ENCODE measurements at places on chromosomes 1 and 21.

DNA sequence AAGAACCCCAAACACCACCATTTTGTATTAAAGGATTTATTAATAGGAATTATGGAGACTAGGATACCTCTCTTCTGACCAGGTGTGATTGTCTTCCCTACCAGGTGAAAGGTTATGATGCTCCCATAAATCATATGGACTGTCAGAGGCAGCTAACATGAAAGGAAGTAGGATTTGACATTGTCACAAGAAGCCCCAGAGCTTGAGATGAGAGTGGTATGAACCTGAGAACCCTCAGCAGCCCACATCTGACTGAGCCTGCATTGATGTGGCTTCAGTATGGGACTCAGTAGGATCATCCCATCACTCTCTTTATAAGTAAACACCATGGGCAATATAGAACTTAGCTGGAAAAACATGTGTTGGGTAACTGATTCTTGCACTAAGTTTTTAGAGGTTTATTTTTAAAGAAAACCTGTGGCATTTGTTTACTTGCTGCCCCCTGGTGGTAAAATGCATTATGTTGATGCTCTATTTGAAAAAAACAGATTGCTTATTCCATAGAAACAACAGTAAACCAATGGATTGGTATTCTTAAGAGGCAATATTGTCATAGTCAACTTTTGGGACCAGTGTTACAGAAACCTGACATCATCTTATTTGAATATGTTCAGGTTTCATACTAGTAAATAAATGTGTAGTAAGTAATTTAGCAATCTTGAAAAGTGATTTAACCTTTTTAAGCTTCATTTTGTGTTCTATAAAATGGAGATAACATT is 16.6 kb upstream of the CACYBP start:
- peak; percentile 28 for DNase-seq

DNA sequence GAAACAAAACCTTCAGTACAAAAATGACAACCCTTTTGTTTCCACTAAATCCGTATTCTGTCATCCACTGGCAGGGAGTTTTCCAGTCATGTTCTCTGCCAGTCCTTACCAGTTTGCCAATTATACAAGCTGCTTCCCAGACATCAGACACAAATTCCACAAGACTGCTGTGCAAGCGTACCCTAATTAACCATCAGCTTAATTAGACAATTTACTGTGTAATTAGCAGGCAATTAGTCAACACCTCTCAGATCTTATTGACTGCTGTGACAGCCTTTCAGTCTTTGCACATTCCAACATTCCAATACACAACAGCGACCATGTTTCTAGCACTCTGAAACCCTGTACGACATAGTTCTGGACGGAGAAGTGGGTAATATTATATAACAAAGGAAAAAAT is 420.1 kb downstream of the DPYD start:
- no peak for DNase-seq

- DNase-seq: no peak
Observed at GRCh38 chr1:173134800-173135199, 72.3 kb downstream of the TNFSF4 start.

- DNase-seq: no peak
Observed at GRCh38 chr1:63320022-63320721, 2.2 kb upstream of the FOXD3 start.

DNA sequence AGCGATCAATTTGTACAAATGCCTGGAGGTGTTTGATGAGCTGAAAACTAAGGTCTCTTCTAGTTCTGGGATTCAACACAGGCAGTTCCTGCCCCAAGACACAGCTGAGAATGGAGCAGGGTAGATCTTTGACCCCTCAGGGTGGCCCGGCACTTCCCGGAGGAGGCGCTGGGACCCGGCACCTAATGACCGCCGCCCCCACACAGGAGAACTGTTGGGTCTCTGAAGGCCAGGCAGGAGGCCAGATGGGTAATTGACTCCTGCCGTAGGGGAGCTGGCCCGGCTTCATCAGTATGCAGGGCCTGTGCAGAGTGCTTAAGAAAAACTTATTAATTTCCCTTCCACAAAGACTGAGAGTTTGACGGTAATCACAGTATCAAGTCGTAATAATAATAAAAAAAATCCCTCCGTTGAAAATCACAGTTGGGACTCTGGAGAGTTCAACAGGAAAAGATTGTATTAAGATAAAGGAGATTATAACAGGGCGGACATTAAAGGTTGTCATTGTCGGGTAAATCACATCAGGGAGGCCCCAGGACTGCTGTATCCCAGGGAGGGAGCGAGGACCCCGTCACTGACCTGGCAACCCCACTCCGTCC is 51.7 kb downstream of the UBIAD1 start:
- DNase-seq: no peak

DNA sequence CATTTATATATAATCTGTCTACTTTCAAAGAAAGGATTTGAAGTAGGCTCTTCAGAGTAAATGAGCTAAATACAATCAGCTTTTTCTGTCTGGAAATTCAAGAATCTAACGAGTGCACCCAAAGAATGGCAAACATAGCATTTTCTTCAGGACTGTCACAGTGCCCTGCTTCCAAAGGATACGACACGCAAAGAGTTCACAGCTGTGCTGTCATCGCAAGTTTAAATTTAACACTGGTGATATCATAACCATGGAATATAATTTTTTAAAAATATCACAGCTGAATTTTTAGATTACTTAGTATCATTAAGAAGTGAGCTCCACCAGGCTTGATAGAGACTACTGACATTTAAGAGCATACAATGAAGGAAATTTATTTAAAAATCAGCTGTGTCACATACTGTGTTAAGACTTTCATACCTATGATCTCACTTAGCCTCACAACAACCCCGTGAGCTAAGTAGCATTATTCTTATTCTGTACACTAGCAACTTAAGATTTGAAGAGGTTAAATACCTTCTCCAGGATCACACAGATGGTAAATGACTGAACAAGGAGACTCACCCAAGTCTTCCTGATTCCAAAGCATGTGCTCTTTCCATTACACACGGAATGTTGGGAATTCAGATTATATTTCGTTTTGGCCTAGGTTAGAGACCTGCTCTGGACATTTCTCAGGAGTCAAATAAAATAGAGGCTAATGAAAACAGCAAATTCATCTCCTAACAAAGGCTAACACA is 46.2 kb upstream of the PRRX1 start:
- no peak for DNase-seq

GRCh38 chr1:35847935-35848565 is 35.0 kb upstream of the AGO1 start:
- no peak for DNase-seq

DNA sequence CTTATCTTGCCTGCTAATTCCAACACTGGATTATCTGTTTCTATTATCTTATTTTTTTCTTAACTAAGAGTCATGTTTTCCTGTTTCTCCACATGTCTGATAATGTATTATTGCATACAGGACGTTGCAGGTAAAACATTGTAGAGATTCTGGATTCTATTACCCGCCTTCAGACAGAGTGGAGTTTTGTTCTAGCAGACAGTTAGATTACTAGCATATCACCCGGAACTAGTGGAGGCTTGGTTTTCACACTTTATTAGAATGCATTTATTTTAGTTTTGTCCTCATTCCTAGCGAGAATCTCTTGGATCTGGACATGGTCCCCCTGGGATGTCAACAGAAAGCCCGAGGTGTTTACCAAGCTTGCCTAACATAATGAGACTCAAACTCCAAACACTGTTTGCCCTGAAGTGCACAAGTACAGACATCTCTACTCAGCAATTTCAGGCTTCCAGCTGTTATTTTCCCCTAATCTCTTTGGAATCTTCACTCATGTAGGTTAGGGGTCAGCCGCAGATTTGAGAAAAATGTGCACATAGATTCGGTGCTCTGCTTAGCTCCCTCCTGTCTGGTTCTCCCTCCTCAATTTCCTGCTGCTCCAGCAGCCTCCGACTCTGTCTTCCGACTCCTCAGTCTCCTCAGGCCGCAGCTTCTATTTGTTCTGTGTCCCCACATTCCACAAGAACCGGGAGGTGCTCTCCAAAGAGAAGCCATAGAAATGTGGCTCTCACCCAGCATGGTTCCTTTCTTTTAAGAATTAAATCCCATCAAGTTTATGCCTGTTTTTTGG is 36.8 kb upstream of the PTPRF start:
- DNase-seq: no peak

GRCh38 chr1:30847358-30847972 is 61.1 kb downstream of the SDC3 start:
- no peak for DNase-seq

DNA sequence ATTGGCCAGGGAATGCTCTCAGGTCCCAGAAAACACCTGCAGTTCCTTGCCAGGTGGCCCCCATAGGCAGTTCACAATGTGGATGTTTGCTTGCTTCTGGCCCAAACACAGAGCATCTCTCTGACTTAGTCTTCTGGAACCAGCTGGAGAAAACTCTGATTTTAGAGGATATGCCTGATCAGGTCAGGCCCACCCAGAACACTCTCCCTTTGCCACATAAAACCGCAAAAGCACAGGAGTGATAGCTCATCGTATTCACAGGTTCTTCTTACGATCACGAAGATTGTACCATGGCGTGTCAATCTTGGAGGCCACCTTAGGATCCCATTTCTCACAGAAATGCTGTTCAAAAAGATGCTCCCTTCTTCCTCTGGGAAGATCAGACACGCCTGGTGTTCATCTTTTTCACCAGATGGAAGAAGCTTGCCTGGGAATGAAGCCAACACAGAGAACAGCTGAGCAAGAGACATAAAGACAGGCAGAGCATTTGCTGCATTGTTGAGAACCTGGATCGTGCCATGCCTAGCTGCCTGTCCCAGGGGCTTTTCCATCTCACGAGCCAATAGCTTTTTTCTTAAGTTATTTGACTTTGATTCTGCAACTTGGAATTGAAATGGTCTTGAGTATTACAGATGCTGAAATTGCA is 11.6 kb upstream of the CD247 start:
- no peak for DNase-seq

GRCh38 chr21:27571706-27572105 is 604.8 kb upstream of the ADAMTS5 start:
- DNase-seq: no peak

DNA sequence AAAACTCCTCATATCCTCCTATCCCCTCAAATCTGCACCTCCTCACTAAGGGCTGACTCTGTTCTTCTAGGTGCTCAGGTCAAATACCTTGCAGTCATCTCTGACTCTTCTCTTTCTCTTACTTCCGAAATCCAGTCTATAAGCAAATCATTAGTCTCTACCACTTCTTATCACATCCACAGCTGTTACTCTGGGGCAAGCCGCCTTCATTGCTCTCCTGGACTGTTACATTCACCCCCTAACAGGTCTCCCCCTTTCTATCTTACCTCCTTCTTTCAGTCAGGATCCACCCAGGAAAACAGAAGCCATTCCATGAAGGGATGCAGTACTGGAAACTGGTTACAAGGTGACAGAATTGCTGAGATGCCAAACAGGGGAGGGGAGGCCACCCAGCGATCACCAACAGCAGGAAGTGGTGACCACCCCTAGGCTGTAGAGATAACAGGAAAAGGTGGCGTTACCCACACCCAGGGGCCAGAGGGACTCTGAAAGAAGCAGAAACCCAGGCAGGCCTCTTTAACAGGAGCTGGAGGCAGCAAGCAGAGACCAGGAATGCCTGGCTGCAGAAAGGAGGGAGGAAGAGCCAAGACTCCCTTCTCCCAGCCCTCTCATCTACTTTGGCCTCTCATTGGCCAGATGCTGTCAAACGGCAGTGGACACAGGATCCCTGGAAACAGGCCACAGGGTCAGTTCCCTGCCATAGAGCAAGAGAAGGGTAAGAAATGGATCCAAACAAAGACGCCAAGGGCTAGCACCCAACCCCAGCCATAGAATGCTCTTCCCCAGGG is 55.5 kb upstream of the FOXO6 start:
- DNase-seq: no peak

DNA sequence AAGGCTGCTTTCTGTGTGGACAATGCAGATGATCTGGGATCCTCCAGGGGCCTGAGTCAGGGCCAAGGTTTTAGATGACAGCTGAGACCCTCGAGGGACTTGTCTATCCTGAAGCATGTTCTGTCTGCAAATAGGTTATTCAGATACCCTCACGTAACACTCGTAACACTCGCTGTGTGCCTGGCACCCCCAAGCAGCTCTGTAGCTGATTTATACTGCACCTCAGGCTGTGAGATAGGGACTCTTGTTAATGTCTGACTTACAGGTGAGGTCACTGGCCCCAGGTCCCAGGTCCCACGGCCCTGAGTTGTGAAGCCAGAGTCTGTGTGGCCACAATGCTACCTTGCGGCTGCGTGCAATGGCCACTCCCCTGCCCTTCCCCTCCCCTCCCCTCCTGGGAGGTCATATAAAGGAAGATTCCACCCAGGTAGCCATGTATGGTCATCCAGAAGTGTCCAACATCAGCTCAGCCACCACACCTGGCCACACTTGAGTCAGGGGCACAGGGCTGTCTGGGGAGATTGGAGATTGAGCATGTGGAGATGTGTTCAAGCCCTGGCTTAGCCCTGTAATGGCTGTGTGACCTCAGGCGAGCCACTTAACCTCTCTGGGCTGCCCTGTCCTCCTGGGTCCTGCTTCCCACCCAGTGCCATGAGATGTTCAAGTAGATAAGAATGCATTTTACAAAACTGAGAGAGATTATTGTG is 687.7 kb downstream of the MATN1 start:
- no peak for DNase-seq

DNA sequence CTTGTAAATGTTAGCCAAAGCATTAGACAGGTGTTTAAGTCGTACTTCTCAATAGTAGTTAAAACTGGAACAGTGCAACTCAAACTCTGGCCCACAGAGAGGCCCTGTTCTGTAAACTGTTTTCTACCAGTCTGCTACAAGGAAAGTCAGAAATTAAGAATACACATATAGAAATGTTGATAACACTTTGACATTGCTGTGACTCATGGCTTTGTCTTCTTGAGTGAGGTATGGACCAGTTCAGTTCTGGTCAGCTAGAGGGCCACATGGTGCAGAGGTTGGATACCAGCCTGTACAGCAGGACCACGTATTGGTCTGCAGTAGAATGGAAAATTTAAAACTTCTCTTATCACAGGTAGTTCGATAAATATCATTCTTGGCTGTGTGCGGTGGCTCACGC is 22.3 kb downstream of the ZBTB8B start:
- DNase-seq: no peak

DNA sequence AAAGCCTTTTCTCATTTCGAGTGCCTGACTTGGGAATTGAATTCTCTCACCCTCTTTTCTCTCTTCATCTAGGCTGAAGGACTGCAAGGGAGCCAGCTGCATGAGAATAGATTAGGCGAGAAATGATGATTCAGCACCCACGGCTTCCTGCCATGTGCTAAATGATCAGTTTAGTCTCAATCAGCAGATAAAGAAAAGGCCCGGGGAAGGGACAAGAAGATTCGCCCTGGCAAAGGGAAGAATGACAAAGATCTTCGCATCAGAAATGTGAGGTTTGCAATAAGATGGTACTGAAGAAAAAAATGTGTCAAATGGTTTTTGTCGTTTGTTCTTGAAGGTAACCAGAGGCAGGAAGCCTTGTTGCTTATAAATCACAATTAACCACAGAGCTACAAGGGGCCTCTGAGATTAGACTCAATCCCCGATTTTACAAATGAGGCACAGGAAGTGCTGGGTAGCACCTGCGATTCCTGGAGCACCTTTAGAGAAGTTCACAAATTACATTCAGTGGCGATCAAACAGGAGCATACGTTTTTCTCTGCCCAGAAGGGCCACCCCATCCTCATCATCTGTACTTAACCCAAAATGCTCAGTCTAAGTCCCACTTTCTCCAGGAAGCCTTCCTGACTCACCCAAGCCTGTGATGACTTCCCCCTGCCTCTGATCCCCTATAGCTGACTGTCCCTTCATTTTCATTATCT is 183.4 kb downstream of the ZNF281 start:
- no peak for DNase-seq

All from NCI-H2081 (cell line).